Right ventricle myocardium superior (tissue), 1 donor: ENCODE measurements at places on chromosomes 1 and 21. TPM values are rescaled to one million over a fixed set of nuclear protein-coding genes. Genes with fewer than 3 reads are reported as not detected.
A peak's percentile ranks its signal among the peaks of the same experiment; 100 is the strongest.

DNA sequence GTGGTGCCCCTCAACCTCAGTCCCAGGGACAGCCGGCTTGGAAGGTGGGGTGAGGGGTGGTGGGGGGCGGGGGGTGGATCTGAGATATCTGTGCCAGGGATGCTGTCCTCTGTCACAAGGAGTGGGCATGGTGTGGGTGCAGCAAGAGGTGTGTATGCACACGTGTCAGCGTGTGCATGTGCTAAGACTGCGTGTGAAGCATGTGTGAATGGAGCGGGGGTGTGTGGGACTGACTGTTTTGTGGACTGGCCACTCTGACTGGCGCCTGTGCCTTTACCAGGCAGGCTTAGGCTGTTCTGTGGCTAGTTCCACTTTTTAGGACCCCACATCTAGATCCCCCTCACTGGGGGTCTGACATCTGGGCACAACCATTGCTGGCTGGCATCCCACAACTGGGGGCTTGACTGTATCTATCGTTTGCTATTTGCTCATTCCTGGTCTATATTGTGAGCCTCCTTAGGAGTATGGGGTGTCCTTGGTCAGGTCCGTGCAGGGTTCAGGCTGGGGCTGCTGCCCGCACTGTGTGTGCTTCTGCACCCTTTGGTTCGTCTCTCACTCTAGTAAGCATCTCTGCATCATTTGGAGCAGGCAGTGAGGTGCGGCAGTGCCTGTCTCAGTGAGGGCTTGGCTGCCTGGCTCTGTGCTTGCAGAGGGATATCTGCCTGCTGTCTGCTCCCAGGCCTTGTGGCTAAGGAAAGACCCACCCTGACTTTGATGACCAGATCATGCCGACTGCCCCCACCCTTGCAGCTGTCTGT is 1.9 kb downstream of the AMPD2 start:
- DNase-seq = no peak

GRCh38 chr1:155083865-155084721 is 5.5 kb downstream of the EFNA3 start:
- no peak for DNase-seq

GRCh38 chr1:161483361-161483760 is 21.9 kb upstream of the FCGR2A start:
- no peak for DNase-seq

DNA sequence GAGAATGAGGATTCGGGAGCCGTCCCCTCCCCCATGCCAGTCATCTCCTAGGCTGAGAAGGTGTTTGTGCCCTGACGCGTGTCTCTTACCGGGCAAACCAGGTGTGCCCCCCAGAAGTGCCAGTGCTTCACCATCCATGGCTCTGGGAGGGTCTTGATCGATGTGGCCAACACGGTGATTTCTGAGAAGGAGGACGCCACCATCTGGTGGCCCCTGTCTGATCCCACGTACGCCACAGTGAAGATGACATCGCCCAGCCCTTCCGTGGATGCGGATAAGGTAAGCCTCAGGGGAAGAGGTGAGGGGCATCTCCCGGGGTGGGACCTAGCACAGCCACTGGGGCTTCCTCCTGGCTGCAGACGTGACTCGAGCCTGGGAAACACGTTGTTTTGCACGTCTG is 959 bp downstream of the PADI6 start:
- no peak for DNase-seq

DNA sequence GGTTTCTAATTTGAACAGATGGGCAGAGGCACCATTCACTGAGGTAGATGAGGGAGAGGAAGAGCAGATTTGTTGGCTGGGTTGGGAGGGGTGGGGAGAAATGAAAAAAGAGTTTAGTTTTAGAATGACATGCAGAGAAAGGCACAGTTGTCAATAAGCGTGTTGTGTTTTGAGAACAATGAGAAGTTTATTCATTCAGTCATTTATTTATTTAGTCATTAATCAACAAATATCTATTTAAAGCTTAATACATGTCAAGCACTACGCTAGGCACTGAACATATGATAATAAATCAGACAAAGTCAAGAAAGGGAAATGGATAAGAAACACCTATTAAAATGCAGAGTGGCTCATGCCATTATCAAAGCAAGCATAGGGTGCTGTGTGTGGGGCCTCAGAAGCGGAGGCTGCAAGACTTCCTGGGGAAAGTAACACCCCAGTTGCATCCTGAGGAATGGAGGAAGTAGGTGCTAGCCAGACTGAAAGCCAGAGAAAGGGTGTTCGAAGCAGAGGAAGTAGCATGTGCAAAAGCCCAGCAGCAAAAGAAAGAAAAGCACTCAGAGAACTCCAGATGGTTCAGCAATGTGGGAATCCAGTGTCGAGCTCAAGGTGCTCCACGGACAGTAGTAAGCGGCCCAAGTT is 114.1 kb downstream of the RNF220 start:
- DNase-seq = no peak

The RGS16 gene
- total RNA-seq = 1.0 TPM

GRCh38 chr1:229896306-229896705 is 170.7 kb upstream of the GALNT2 start:
- no peak for DNase-seq

DNA sequence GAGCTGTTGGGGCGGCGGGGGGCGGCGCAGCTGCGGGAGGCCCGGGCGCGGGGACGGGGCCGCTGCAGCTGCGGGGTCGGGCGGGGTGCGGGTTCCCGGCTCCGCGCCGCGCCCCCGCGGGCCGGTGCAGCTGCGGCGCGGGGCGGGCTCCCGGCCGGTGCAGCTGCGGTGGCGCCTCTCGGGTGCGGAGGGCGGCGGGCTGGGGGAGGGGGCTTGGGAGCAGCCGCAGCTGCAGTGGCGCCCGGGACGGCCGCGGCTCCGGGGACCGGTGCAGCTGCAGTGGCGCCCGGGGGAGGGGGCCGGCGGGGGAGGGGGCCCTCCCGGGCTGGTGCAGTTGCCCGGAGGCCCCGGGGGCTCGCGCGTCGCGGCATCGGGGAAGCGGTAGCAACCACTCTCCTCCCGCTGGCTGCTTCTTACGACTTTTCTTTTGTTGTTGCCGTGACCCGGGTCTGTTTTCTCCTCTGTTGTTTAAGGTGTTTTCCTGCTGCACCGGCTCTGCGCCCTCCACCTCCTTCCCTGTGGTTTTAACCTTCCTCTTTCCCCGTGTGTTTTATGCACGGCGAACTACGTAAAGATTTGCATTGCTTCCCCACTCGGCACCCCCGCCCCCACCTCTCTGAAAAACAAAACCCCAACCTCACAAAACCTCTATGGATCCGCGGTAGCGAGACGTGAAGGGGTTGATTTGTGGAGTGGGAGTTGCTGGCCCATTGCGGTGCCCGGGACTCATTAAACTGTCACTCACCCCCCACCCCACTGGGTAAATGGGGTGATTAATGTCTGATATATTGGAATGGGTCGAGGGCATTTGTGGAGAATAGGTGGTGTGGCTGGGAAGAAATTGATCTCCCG is 1.7 kb upstream of the ZBTB18 start:
- DNase-seq = peak; percentile 55

DNA sequence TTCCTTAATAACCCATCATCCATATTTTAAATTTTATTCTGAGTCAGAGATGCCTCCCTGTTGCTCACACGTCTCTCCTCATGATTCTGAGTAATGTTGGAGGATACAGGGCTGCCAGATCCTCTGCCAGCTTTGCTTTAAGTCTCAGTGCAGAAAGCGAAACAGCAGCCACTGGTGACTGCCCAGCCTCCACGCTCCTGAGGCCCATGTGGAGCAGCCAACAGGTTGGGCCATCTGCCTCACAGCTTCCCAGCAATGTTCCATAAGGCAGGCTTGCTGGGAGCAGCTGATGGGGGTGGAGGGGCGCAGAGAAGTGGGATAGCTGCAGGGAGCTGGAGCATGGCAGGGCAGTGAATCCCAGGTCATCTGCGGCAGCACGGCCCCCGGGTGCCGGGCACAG is 104.2 kb downstream of the IGSF21 start:
- DNase-seq = no peak

- no peak for DNase-seq
Measured at GRCh38 chr1:46152016-46152415, 19.6 kb upstream of the PIK3R3 start.

- peak; percentile 18 for DNase-seq
Measured at GRCh38 chr21:42358261-42358660, 7.5 kb upstream of the TFF2 start.

The ABCA4 gene
- total RNA-seq = 0.08 TPM

The MNDA gene
- 2.9 TPM for total RNA-seq
